ENCODE measurements at places on chromosomes 2 and 18. TPM values are rescaled to one million over a fixed set of nuclear protein-coding genes. Genes with fewer than 3 reads are reported as not detected.

DNA sequence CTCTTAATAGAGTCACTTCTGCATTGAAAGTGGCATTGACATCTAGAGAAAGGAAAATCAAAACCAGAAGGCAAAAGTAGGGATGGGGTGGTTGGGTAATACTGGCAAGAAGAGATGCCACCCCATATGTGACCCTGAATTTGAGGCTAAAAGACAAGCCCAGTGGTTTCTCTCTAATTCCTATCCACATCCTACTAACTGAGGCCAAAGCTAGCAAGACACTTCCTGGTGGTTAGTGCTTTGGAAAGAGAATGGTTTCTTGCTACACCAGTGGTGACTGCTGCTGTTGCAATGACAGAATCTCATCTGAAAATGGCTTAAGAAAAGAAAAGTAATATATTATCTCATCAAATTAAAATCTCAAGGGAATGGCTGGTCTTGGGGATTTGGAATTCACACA is 640.6 kb downstream of the EPHA4 start:
- H3K27me3 ChIP-seq, result no peaks in the 10 kb centered on the region
- H3K4me1 ChIP-seq, result no peaks in the 10 kb centered on the region
- no peak overlapping the region for H3K4me3 ChIP-seq
- no peak overlapping the region for H3K27ac ChIP-seq
- H3K36me3 ChIP-seq, result no peaks in the 10 kb centered on the region
- DNase-seq, result no peak

RELCH gene
- 13.7 TPM for total RNA-seq

ARHGAP15 gene
- 6.1 TPM for total RNA-seq

DNA sequence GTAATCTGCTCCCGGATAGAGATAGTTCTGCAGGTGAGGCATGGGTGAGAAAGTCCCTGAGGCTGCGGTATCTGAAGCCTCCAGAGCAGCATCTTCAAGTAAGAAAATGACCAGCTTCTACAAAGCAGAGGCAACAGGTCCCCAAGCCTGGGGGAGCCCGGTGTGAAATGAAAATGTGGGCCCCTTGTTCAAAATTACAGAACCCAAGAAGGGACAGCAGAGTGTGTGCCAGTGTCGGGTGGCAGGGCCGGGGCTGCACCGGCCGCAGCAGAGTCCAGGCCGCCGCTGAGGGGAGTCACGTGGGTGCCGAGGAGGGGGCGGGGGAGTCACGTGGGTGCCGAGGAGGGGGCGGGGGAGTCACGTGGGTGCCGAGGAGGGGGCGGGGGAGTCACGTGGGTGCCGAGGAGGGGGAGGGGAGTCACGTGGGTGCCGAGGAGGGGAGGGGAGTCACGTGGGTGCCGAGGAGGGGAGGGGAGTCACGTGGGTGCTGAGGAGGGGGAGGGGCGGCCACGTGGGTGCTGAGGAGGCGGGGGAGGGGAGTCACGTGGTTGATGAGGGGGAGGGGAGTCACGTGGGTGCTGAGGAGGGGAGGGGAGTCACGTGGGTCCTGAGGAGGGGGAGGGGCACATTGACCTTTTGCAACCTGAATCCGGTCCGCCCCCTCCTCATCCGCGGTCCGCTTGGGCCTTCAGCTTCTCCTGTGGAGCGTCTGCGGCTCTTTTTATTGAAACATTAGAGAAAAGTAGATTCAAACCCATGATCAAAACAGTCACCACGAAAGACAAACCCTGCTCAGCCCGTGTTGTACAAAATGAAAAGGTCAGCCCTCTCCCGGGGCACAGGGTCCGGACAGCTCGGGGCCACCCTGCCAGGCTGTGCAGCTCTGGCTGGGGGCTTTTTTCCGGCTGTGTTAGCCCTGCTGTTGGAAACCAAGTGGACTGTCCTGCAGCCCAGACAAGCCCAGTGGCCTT is 10.4 kb downstream of the COLEC11 start:
- no peaks in the 10 kb centered on the region for H3K36me3 ChIP-seq
- H3K27ac ChIP-seq, result no peak overlapping the region
- no peak overlapping the region for H3K4me3 ChIP-seq
- DNase-seq, result no peak
- H3K27me3 ChIP-seq, result no peaks in the 10 kb centered on the region

GRCh38 chr2:81324046-81324445 is 1019.5 kb upstream of the LRRTM1 start:
- H3K36me3 ChIP-seq, result no peaks in the 10 kb centered on the region
- H3K27ac ChIP-seq, result no peak overlapping the region
- no peaks in the 10 kb centered on the region for H3K4me1 ChIP-seq
- H3K27me3 ChIP-seq, result no peaks in the 10 kb centered on the region
- no peak for DNase-seq
- H3K4me3 ChIP-seq, result no peak overlapping the region

Measured in heart right ventricle (tissue), 16 donors.